ENCODE measurements at places on chromosomes 2 and 18.

DNA sequence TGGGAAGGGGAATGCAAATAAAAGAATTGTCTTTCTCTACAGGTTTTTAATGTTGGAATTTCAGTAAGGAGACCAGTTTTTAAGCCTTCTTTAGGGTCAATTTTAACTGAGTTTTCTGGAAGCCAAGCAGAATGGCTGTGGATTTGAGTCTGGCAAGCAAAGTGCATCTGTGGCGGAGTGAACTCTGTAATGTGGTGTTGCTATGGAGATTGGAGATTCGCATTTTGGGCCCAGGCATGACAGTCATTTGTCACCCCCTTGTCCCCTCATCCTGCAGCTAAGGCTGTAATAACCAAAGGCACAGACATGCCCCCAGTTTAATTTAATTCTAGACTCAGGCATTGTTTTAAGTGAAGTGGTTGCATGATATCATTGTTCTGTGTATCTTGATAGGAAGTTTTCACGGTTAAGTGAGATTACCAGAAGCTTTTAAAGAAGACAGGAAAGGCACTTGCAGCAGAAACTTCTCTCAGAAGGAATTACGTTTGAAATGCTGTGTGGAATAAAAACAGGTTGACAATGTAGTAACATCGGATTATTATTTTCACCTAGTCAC is 30.6 kb downstream of the ARMC9 start:
- DNase-seq: no peak

GRCh38 chr2:26640331-26640745 is 828 bp downstream of the CIB4 start:
- no peak for DNase-seq

- no peak for DNase-seq
These were observed 233.3 kb downstream of the MBD2 start for GRCh38 chr18:53991202-53991601.

- no peak for DNase-seq
These were observed 154.5 kb downstream of the TPO start for GRCh38 chr2:1567556-1568344.

DNA sequence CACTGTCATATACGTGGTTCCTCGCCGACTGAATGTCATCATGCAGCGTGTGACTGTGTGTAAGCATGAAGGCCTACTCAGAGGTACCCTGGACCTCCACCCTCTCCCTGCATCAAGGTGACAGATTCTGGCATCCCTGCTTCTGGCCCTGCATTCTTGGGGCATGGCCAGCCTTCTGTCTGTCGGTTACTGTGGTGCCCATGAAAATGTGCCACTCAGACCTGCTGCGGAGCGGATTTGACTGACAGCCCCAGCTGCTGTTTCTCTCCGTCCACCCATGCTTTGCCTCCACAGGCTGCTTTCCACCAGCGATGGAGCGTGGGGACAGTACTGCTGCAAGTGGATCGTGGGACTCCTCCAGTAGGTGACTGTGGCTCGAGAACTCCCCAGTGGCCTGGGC is 9.6 kb downstream of the TMEM177 start:
- no peak for DNase-seq

- no peak for DNase-seq
These were observed 1.0 kb upstream of the REV1 start for GRCh38 chr2:99490623-99491461.

DNA sequence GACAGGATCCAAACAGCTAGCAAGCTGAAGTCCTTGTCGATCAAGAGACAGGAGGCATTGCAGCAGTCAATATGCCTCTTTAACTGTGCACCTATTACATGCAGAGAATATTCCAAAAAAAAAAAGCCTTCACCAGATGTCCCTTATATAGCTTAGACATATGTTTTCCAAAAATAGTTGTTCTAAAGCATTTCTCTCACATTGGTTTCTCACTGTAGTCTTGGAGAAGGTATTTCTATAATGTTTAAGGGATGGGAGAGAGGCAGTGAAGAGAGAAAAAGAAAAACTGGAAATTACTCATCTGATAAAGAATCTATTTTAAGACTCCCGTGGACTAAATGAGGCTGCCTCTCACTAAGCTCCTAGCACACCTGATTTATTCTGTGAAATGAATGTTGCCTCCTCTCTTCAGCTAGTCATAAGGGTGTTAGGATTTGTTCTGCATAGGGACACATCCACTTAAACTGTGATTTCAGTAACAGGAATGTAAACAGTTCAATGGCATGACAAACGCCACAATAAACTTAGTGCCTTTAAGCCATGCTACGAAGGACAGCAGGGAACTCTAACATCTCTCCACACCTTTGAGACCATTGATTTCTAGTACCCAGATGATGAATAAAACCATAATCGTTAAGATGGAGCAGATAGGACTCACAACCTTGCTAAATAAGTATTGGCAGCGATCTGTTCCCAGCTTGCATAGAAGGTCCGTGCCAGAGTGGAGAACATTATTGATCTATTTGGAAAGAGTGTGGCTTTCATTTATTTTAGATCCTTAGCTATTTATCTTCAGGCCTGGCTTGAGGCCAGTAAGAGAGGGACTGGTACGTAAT is 98.6 kb upstream of the NCK2 start:
- DNase-seq: no peak

GRCh38 chr18:44682871-44683221 is 2.2 kb downstream of the SETBP1 start:
- DNase-seq: peak; percentile 64

Data from NCI-H526 treated with DMSO at 0.1 percent for 48 hours (cell line).